Natural killer cell (primary cell): ENCODE measurements at places on chromosomes 16 and 17.

DNA sequence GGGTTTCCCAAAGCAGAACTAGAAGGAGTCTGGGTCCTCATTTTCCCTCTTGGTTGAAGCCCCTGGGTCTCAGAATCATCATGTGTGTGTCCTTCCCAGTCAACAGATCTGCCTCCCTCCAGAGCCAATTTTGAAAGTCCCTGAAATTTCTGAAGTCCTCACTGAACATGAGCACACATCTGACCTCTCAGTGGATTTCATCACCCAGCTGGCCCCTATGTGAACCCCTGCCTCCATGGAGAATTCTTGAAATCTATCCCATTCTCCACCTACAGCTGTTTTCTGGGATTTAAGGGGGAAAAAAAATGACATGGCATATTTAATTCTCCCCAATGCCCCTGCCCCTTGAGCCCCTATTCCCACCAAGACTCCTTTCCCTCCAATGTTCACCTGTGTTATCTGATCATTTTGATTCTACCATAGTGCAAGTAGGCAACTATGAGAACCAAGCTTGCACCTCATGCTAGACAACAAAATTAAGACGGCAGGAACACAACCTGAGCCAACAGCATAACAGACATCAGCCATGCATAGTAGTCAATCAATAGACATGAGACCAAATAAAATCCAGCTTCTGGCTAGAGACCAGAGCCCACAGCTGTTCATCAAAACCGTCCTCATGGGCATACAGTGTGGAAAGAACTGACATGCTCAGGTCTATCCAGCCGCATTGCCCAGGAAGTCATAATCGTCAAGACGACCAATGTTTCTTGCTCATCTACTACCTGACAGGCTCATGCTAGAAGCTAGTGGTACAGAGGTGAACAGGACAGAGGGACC, 14.9 kb downstream of the SOX9 start:
- no peaks in the 10 kb centered on the region for H3K36me3 ChIP-seq
- H3K27ac ChIP-seq = no peak overlapping the region
- DNase-seq = no peak
- H3K4me1 ChIP-seq = no peaks in the 10 kb centered on the region

DNA sequence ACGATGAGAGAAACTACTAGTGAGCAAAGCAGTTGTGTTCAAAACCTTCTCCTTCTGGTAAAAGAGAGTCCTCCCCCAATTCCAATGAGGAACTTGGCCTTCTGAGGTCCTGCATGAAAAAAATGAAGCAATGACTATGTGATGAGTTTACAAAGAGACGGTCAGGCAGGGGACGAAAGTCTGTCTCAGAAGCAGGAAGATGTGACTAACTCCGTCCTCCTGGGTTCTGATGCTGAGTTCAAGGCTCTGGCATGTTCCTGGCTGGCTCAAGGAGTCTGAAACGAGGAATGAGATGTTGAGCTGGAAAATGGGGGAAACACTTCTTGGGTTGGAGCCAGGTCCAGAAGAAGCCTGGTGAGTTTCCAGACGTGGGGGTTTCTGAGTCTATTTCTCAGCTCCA, 129.6 kb downstream of the CPPED1 start:
- DNase-seq = no peak
- H3K27ac ChIP-seq = no peak overlapping the region
- H3K4me1 ChIP-seq = no peaks in the 10 kb centered on the region
- H3K36me3 ChIP-seq = no peaks in the 10 kb centered on the region

DNA sequence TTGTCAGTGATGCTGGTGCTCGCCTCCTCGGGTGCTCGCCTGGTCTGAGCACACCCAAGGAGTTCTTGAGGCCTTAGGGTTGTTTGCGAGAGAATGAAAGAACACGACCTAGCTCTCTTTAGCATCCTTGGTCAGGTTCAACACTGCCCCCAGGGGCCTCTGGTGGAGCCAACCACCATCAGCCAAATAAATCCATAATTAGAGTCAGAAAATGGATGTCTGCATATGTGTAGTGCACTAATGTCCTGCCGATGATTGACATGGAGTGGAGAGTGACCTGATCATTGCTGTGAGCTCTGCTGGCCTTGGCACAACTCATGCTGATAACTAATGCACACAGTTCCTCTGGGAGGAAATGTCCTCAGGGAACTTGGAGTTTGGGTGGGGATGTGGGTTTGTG, 8.2 kb upstream of the STH start:
- no peak overlapping the region for H3K27ac ChIP-seq
- H3K36me3 ChIP-seq = no peaks in the 10 kb centered on the region
- no peak overlapping the region for H3K4me3 ChIP-seq
- H3K4me1 ChIP-seq = no peaks in the 10 kb centered on the region
- no peak for DNase-seq
- H3K27me3 ChIP-seq = no peaks in the 10 kb centered on the region

- no peak overlapping the region for H3K4me3 ChIP-seq
- no peaks in the 10 kb centered on the region for H3K36me3 ChIP-seq
Observed at GRCh38 chr17:14205992-14206461, 30.6 kb downstream of the CDRT15 start.

DNA sequence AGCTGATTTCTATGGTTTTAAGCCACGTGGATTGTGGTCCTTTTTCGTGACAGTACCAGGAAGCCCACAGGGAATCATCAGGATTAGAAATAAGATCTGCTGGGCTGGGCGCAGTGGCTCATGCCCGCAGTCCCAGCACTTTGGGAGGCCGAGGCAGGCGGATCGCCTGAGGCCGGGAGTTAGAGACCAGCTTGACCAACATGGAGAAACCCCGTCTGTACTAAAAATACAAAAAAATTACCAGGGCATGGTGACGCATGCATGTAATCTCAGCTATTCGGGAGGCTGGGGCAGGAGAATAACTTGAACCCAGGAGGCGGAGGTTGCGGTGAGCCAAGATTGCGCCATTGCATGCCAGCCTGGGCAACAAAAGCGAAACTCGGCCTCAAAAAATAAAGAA, 6.5 kb downstream of the NMRAL1 start:
- H3K27ac ChIP-seq = no peak overlapping the region
- H3K4me3 ChIP-seq = no peak overlapping the region
- no peaks in the 10 kb centered on the region for H3K27me3 ChIP-seq
- DNase-seq = no peak
- H3K4me1 ChIP-seq = peaks cover 40% of the 10 kb centered on the region

- no peak for DNase-seq
- H3K27ac ChIP-seq = no peak overlapping the region
- H3K27me3 ChIP-seq = no peaks in the 10 kb centered on the region
- no peaks in the 10 kb centered on the region for H3K36me3 ChIP-seq
Observed at GRCh38 chr16:86712158-86713009, 134.0 kb downstream of the FOXL1 start.

- H3K4me3 ChIP-seq = peak overlapping the region; percentile 17
- H3K27me3 ChIP-seq = no peaks in the 10 kb centered on the region
- H3K27ac ChIP-seq = peak overlapping the region; percentile 96
Observed at GRCh38 chr17:2266045-2266864, 37.3 kb downstream of the SMG6 start.

DNA sequence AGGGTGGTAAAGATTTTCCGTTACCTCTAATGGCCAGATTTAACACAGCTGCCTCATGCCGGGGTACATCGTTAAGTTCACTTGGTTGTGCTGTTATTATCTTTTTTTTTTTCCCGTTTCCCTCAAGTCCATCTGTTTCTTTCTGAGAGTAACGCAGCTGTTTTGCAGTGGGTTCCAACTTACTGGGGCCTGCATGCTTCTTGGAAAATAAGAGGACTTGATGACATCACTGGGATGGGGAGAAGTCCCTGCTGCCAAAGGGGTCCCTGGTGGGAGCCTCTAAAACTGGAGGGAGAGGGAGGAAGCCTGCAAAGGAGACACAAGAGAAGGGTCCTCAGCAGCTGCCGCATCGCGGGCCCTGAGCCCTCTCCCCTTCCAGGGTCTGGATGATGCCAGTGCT, 77.8 kb upstream of the NOL11 start:
- H3K4me1 ChIP-seq = no peaks in the 10 kb centered on the region
- no peaks in the 10 kb centered on the region for H3K27me3 ChIP-seq
- H3K27ac ChIP-seq = no peak overlapping the region
- no peak overlapping the region for H3K4me3 ChIP-seq
